NCI-H1048 (cell line): ENCODE measurements at places on chromosomes 6 and 20.

DNA sequence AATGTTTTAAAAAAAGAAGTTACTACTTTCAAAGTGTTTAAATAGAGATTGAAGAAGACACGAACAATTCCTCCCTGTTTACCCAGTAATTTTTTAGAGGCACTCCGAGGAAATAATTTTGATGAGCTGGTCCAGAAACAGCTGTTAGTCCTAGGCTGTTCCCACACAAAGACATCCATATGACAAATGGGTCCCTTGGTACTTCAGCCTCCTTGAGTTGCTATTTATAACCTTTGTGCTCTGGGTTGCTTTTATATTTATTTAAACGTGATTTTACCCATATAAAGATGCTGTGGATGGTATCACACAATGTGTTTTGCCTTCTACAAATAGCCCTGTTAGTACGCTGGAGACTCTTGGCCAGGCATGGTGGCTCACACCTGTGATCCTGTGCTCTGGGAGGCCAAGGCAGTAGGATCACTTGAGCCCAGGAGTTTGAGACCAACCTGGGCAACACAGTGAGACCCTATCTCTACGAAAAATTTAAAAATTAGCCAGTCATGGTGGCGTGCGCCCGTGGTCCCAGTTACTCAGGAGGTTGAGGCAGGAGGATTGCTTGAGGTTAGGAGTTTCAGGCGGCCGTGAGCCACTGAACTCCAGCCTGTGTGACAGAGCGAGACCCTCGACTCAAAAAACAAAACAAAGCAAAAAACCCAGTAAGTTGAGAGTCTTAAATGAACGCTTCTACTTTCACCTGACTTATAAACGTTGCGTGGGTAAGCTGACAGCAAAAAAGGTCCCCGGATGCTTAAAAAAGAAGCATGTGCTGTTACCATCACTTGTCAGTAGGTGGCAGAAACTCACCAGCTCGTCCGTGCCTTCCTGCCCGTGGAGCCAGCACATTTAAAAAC, 56.9 kb upstream of the ARMH2 start:
- no peak for DNase-seq

DNA sequence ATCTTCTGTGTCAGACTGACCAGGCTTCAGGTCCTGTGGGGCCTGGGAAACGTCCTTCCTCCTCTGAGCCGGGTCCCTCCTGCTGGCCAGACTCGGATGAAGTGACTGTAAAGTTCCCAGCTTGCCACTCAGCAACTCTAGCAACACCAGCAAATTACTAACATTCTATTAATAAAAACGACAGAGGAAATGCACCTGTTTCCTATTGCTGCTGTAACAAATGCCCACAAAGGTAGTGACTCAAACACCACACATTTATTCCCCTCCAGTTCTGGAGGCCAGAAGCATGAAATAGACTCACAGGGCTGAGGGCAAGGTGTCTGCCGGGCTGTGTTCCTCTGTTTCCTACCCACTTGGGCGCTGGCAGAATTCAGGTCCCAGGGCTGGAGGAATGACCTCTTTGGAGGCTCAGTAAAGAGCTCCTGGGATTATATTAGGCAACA, 48.8 kb downstream of the CTCFL start:
- no peak for DNase-seq

- DNase-seq, result no peak
These were observed 48.2 kb upstream of the F13A1 start for GRCh38 chr6:6368684-6369052.

DNA sequence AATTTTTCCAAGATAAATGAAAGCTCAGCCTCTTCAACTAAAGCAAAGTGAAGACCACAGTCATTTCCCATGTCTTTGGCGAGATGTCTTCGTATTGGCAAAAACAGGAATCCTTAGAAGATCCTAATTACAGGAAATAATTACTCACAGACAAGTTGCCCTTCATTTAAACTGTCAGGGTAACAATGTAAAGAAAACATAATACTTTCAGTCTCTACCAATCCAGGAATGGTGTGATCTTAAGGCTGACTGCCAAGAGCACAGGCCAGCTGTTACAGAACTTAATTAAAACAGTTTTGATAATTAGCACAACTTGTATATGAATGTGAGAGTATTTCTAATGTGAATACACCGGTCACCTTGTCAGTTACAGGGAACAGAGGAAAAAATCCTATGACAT, 292.2 kb downstream of the PACRG start:
- DNase-seq, result no peak

GRCh38 chr6:113655761-113656160, 201.4 kb upstream of the MARCKS start:
- DNase-seq, result no peak

DNA sequence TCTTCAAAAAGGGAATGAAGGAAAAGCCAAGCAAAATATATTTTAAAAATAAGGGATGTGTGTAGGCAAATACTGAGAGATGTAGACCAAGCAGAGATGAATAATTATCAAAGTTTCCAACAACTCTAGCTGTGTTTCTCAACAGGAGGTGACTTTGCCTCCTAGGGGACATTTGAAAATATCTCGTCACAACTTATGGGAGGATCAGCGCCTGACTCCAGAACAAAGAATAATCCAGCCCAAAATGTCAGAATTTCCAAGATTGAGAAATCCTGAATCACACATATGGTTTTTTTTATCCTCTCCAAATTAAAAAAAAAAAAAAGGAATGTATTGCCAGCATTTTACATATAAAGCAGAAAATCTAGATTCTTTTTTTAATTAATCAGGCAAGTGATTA, 241.2 kb upstream of the ZFP64 start:
- no peak for DNase-seq

DNA sequence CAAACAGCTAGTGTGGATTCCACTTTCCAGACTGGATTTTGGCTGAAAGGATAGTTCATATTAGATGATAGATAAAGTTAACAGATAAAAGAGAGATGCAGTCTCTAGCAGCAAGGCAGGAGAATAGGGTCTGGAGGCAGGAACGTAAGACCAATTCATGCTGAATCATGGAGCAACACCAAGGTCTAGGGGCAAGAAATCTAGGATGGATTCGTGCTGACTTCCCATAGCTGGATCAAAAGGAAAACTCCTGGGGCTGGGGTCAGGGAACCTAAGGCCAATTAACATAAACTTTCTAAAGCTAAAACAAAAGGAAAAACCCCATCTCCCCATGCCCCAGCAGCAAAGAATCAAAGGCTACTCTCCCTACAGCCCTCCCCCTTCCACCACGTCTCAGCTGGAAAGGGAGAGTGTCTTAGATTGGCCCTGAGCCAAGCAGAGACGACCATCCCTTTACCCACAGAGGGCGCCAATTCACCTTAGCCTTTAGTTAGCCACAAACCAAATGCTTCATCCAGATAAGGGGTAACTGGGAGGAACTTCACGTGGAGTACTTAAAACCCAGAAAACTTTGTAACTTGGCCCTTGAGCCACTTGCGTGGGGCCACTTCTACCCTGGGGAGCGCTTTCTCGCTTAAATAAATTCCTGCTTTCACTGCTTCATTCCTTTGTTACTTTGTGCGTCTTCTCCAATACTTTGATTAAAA, 7.6 kb downstream of the TREM1 start:
- DNase-seq, result no peak

DNA sequence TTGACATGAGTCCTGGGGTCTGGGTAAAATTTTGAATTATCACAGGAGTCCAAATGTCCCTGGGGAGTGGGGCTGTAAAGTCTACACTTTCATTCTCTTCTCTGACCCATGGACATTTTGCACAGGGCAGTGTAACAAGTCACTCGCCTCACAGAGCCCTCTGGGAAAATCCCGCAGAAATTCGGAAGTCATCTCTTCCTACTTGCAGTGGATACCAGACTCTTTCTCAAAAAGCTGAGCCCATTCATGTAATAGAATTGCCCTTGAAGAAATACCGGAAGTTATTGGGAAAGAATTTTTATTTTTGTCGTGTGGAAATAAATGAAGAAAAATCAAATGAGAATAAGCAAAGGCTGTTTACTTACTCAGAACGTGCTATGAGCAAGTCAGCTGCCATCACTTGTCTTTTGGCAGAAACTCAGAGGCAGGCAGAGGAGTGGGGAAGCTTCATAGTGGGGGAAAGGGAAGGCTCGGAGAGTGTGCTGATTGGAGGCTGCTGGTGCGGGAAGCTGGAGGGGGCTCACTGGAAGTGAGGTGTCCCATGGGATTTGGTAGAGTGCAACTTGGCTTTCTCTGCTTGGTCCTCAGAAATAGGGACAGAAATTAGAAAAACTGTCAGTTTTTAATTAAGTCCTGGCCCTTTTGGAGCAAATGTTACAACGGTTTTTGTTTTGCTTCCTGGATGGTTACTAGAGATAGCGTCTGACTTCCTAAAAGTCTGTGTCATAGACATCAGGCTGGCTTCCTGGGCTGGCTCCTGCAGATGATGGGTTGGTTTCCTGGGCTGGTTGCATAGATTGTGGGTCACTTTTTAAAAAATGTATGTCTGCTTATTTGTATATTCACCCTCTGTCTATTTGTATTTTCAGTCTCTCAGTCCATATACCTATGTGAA, 79.8 kb upstream of the EEF1E1 start:
- DNase-seq, result no peak
